T-cell (primary cell): ENCODE measurements at places on chromosomes 3 and 15.

- DNase-seq, result no peak
Measured at GRCh38 chr3:44762690-44763089, 1.1 kb downstream of the KIF15 start.

- DNase-seq, result peak; percentile 2
Measured at GRCh38 chr3:149224736-149225594, 3.3 kb upstream of the CP start.

DNA sequence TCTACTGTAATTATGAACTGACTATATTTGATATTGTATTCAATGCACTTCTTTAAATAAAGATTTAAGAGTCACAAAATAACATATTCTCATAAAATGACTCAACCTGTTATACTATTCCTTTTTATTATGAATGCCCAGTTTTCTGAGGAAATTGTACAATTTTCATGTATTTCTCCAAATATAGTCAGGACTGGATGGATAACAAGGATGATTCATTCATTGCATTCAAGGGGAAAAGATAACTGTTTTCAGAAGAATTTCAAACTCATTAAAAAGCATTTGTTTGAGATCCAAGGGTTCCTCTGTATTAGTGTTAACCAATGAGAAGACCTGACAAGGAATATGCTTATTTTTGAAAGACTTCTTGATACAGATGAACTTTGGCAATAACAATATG lies 163.7 kb downstream of the MEIS2 start:
- DNase-seq, result no peak

DNA sequence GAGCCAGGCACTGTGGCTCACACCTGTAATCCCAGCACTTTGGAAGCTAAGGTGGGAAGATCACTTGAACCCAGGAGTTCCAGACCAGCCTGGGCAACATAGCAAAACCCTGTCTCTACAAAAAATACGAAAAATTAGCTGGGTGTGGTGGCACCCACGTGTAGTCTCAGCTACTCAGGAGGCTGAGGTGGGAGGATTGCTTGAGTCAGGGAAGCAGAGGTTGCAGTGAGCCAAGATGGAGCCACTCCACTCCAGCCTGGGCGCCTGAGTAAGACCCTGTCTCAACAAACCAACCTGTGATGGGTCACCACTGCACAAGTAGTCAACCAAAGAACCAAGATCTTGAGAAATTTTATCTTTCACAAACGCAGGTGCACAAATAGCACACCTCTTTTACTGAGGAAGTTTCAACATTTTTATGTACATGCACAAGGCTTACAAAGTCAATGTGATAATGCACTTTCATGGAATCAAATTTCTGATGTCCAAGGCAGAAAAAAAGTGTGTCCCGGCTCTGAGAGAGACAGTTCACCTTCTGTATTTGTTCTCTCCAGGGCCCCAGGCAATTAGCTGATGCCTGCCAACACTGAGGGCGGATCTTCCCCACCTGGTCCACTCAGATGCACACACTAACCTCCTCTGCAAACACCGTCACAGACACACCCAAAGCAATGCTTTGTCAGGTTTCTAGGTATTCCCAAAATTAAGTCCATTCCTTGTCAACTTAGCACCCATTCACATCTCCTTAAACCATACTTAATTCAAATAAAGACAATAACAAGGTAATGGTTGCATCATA lies 12.4 kb downstream of the ACAA1 start:
- DNase-seq, result no peak

DNA sequence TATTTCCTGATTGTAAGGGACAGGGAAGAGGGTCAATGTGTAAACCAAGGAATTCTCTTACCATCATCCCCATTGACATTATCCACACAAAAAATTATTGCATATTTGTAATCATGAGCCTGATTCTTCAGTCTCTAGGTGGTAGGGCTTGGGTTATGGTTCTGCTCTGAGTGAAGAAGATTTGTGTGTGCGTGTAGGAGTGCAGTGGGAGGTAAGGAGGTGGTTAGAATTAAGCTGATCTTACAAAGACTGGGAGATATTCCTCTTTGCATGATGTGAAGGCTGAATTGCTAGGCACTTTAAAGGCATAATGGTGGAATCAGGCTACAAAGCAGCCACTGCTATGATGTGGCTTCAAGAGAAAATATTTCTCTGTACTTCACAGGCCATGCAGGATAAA lies 23.0 kb upstream of the MINDY4B start:
- no peak for DNase-seq

DNA sequence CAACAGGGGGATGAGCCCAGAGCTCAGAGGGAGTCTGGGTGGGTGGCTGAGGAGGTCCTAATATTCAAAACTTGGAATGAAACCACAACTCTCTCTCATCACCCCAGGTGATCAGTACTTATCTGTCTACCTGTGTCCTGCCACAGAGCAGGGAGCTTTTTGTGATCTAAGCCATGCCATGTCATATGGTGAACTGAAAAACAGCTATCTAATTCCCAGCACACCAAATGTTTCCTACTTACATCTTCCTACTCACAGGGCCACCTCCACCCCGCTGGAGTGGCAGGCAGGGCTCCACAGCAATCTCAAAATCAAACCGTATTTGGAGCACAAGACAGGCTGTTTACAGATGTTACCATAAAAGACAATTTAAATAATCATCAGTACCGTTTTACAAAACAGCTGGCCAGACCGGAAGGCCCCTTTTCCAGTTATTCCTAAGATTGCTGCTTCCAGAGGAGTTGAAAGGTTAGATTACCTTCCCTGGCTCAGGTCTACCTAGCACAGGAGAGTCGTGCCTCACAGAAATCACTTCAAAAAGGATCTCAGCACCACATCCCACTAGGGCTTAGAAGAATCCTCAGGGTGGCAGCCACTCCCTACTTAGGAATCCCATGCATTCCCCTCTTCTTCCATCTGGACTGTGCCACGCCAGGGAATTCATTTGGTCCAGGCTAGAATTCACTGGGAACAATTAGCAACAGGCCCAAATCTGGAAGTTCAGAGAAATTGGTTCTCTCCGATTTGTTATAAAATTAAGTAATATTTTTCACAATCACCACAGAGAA lies 226.6 kb upstream of the IL12A start:
- DNase-seq, result no peak

DNA sequence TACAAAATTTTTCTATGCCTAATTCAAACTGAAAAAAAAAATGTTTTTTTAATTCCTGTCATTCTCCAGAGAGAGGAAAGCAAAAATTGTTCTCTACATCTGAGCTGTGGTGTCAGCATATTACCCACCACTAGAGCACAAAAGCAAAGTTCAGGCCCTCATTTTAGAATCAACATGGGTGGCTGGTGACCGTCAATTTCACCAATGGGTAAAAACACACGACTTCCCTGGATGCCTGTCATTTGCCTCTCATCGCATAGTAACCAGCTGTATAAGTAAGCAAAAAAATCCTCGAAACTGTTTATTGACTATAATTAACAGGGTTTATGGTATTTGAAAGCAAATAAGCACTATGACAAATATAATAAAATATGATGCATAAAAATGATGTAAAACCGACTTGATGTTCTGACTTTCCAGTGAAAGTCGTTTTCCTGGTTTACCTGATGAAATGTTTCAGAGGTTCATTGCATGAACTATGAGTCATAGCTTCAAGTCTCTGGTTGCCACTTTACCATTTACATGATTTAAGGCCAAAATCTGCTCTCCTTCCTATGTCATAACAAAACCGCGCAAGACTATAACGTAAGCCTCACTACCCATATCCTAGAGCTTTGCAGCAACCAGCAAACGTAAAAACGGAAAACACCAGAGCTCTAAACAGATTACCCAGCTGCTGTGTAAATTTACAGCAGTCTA lies 60.5 kb downstream of the THBS1 start:
- no peak for DNase-seq

DNA sequence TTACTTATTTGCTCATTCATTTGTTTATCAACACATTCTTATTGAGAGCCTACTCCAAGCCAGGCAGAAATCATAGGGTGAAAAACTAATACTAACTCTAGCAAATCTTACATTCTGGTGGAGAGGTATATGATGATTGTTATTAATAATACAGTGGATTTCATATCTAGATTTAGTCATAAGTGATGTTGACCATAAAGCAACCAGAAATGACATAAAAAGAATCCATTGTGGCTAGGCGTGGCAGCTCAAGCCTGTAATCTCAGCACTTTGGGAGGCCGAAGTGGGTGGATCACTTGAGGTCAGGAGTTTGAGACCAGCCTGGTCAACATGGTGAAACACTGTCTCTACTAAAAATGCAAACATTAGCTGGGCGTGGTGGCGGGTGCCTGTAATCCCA lies 26.2 kb upstream of the IL20RB start:
- DNase-seq, result no peak

- DNase-seq, result no peak
Measured at GRCh38 chr15:26050984-26051383, 187.9 kb upstream of the ATP10A start.

DNA sequence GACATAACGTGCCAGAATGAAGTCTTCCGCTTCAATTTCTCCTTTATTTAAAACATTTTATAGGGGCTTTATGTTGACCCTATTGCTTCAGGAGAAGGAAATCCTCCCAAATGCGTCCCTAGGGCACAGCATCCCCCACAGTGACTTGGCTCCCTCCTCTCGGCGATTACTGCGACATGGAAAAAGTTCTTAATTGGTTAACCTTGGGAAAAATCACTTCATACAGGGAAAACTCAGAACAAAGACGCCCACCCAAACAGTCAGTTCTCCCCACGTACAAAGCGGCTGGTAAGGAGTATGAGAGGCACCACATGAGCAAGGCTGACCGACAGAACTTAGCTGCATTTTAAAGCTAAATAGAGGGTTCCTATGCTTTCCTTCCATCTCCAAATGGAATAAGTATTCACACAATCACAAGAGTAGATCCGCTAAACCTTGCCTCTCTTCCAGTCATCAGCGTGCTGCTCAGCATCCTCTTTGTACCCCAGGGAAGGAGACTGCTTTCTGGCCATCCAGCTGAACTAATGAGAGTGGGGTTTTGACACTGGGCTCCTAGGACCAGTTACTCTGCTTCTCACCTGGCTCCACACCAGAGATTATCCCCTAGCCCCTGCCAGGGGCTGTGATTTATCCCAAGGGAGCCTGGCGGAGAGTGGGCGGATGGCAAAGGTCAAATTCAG lies 415.3 kb upstream of the WNT5A start:
- no peak for DNase-seq

DNA sequence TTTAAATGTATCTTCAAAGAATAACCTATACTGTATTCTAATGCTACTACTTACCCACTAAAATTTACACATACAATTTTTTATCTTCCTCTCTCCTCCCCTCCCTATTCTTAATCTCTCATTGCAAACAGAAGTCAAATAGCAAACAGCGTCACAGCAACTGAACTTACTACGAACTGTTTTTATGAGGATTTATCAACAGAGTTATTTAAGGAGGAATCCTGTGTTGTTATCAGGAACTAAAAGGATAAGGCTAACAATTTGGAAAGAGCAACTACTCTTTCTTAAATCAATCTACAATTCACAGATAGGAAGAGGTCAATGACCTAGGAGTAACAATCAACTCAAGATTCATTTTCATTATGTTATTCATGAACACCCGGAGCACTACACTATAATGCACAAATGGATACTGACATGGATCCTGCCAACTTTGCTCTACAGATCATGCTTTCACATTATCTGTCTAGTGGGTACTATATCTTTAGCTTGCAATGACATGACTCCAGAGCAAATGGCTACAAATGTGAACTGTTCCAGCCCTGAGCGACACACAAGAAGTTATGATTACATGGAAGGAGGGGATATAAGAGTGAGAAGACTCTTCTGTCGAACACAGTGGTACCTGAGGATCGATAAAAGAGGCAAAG lies 984 bp downstream of the FGF7 start:
- no peak for DNase-seq

DNA sequence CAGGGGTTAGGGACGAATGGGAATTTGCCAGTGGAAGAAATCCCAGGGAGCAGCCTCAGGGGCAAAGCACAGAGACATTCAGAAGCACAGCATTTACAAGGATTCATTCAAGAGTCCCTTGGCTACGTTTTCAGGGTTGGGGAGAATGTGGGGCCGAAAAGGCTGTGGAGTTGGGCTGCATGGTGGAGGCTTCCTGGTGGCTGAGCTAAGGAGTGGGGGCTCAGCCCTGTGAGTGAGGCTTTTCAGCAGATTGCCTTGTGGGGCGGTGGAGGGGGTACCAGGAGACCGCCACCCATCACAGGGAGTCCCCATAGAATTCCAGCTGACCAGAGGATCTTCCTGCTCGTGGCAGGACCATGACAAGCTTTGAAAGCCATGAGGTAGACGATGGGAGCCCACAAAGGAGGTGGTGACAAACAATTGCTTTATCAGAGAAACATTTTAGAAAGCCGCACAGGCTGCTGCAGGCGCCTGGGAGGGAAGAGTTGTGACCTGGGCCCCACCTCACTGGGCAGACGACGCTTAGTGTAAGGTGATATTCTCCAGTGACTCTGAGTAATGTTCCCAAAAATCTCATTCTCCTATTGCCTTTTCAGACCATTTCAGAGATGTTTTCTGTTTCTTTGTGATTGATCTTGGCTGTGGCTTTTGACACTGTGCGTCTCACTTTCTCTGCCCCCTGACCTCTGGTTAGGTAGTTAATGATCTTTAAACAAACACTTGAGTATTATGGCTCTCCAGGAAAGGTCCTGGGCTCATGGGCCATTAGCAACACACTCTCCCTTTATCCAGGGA lies 128.0 kb downstream of the DNAJB8 start:
- DNase-seq, result no peak
